Brain (organoid and tissue), 16 donors: ENCODE measurements at places on chromosomes 16 and 17. TPM values are rescaled to one million over a fixed set of nuclear protein-coding genes. Genes with fewer than 3 reads are reported as not detected.

NPIPA3 gene
- 0.93 TPM for polyA plus RNA-seq

EVPLL gene
- not detected for polyA plus RNA-seq

CA5A gene
- 0.54 TPM for polyA plus RNA-seq

CDH5 gene
- polyA plus RNA-seq, result 16.9 TPM

SLC16A6 gene
- 1.5 TPM for polyA plus RNA-seq

ABCA8 gene
- polyA plus RNA-seq, result 6.1 TPM

WNT9B gene
- not detected for polyA plus RNA-seq

CCDC78 gene
- 0.39 TPM for polyA plus RNA-seq

SLC35G6 gene
- polyA plus RNA-seq, result not detected

PRRT2 gene
- 55.1 TPM for polyA plus RNA-seq

PPY gene
- not detected for polyA plus RNA-seq

KRTAP17-1 gene
- polyA plus RNA-seq, result not detected

YBX2 gene
- 41.4 TPM for polyA plus RNA-seq

CACNG1 gene
- polyA plus RNA-seq, result 1.1 TPM

ZNF778 gene
- 7.9 TPM for polyA plus RNA-seq

CSH2 gene
- polyA plus RNA-seq, result not detected

KCNG4 gene
- polyA plus RNA-seq, result not detected

STAC2 gene
- polyA plus RNA-seq, result 19.5 TPM
